Daoy (cell line): ENCODE measurements at places on chromosomes 7 and 10. TPM values are rescaled to one million over a fixed set of nuclear protein-coding genes. Genes with fewer than 3 reads are reported as not detected.

The CYP2C19 gene
- total RNA-seq: not detected in 2 replicates

The DPY19L1 gene
- total RNA-seq: 57.8 and 57.9 TPM in 2 replicates

The MYH16 gene
- 0.51 TPM in 1 of 2 replicates, not detected in the other for total RNA-seq

The AKR1D1 gene
- total RNA-seq: not detected in 2 replicates

The GDF10 gene
- 0.23 TPM in 1 of 2 replicates, not detected in the other for total RNA-seq

The EPHB6 gene
- 12.9 and 20.4 TPM in 2 replicates for total RNA-seq

The GIMAP7 gene
- not detected in 2 replicates for total RNA-seq

The PRPS1L1 gene
- not detected in 2 replicates for total RNA-seq

The SKIDA1 gene
- total RNA-seq: 0.29 and 1.3 TPM in 2 replicates

The SPDYE17 gene
- total RNA-seq: not detected in 2 replicates

The PLXDC2 gene
- 0.33 and 0.69 TPM in 2 replicates for total RNA-seq

The TMEM236 gene
- 0.06 TPM in 1 of 2 replicates, not detected in the other for total RNA-seq

The RBM17 gene
- total RNA-seq: 23.7 and 32.7 TPM in 2 replicates

The EVX1 gene
- not detected in 2 replicates for total RNA-seq

The PRSS37 gene
- not detected in 2 replicates for total RNA-seq

The PDE1C gene
- 20.4 and 24.2 TPM in 2 replicates for total RNA-seq

The IFIT1 gene
- total RNA-seq: 13.7 and 17.3 TPM in 2 replicates

The TSPAN12 gene
- 15.9 and 17.7 TPM in 2 replicates for total RNA-seq

The TAS2R41 gene
- not detected in 2 replicates for total RNA-seq

The SPDYE8 gene
- not detected in 2 replicates for total RNA-seq

The LLCFC1 gene
- total RNA-seq: not detected in 2 replicates

The ANKRD61 gene
- total RNA-seq: 0.23 and 0.89 TPM in 2 replicates

The C10orf105 gene
- total RNA-seq: not detected in 2 replicates

The DGKI gene
- total RNA-seq: 26.1 and 29.9 TPM in 2 replicates

The TRPV5 gene
- 0.06 TPM in 1 of 2 replicates, not detected in the other for total RNA-seq

The DUS4L gene
- 19.3 and 20.9 TPM in 2 replicates for total RNA-seq

The CALCR gene
- total RNA-seq: not detected in 2 replicates

The NUPR2 gene
- not detected in 2 replicates for total RNA-seq

The INHBA gene
- total RNA-seq: 84.7 and 102 TPM in 2 replicates

The CPXM2 gene
- total RNA-seq: 4.9 and 8.6 TPM in 2 replicates

The RET gene
- total RNA-seq: 0.17 and 2.0 TPM in 2 replicates

The OR2A42 gene
- total RNA-seq: not detected in 2 replicates

The HHEX gene
- total RNA-seq: not detected in 2 replicates

The PDK4 gene
- 0.63 and 0.71 TPM in 2 replicates for total RNA-seq

The BHLHA15 gene
- total RNA-seq: not detected in 2 replicates

The LIPN gene
- total RNA-seq: not detected in 2 replicates

The TTYH3 gene
- total RNA-seq: 16.5 and 18.3 TPM in 2 replicates

The LEP gene
- not detected in 2 replicates for total RNA-seq

The PTER gene
- 7.2 and 7.4 TPM in 2 replicates for total RNA-seq

The SLC16A9 gene
- total RNA-seq: 11.7 and 13.7 TPM in 2 replicates

The SLC39A12 gene
- total RNA-seq: not detected in 2 replicates

The UNC5B gene
- 4.0 and 6.0 TPM in 2 replicates for total RNA-seq

The ZWINT gene
- total RNA-seq: 76.5 and 79.3 TPM in 2 replicates

The SDK1 gene
- total RNA-seq: 4.2 and 5.0 TPM in 2 replicates

The PEX1 gene
- total RNA-seq: 8.4 and 8.7 TPM in 2 replicates

The TMEM139 gene
- total RNA-seq: not detected in 2 replicates

The DENND2A gene
- 5.4 and 6.5 TPM in 2 replicates for total RNA-seq

The CALML3 gene
- total RNA-seq: not detected in 2 replicates

The HECW1 gene
- 3.7 and 16.3 TPM in 2 replicates for total RNA-seq

The CCDC186 gene
- 8.4 and 14.1 TPM in 2 replicates for total RNA-seq

The FHIP2A gene
- 5.0 and 5.9 TPM in 2 replicates for total RNA-seq

The DGKB gene
- total RNA-seq: 0.11 TPM in 1 of 2 replicates, not detected in the other

The CCDC172 gene
- not detected in 2 replicates for total RNA-seq

The HSPA12A gene
- total RNA-seq: 4.9 and 11.0 TPM in 2 replicates

The PNLIP gene
- total RNA-seq: not detected in 2 replicates

The SVOPL gene
- 0.03 TPM in 1 of 2 replicates, not detected in the other for total RNA-seq

The MUC3A gene
- not detected in 2 replicates for total RNA-seq

The AKR1C2 gene
- 1.4 and 1.9 TPM in 2 replicates for total RNA-seq

The PNLIPRP2 gene
- not detected in 2 replicates for total RNA-seq
